ENCODE measurements at places on chromosomes 6 and 20. TPM values are rescaled to one million over a fixed set of nuclear protein-coding genes. Genes with fewer than 3 reads are reported as not detected.

- no peak for DNase-seq
Observed at GRCh38 chr6:21005816-21006570, 471.7 kb downstream of the CDKAL1 start.

GRCh38 chr6:8334113-8334512 is 101.2 kb downstream of the SLC35B3 start:
- DNase-seq: no peak

DNA sequence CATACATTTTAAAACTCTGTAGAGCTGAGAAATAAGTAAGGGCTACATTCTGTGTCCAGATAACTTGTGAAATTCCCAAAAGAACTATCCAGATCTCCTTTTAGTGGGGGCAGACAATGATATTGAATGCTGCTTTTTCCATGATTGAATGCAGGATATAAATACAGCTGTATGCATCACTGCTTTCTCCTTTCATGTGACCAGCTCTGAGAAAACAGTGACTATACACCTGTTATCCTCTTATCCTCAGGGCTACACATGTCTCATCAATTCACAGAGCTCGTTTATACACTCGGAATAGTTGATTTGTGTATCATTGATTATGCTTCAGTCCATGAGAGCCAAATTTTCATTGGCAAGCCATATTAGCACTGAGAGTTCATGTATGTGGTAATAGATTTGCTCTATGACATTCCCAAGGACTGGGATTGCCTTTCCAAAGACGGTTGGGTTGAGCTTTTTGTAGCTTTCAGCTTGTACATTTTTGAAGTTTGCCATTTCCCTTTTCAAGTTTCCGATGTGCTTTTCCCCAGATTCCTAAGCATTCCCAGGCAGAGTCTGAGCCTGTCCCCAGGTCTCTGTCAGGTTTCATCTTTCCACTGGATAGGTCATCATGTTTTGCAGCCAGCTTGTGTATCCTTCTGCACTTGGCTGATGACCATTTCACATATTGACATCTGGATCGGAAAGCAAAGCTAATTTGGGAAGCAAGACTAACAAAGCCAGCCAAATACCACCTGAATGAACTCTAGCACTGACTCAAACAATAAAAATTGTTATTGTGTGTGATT is 97.7 kb downstream of the RFX6 start:
- no peak for DNase-seq

Gene TSPO2
- total RNA-seq: not detected

- DNase-seq: no peak
Observed at GRCh38 chr6:18501663-18502013, 114.5 kb downstream of the RNF144B start.

- no peak for DNase-seq
Observed at GRCh38 chr6:138522611-138523010, 23.3 kb upstream of the NHSL1 start.

- no peak for DNase-seq
Observed at GRCh38 chr6:18496462-18496861, 109.3 kb downstream of the RNF144B start.

DNA sequence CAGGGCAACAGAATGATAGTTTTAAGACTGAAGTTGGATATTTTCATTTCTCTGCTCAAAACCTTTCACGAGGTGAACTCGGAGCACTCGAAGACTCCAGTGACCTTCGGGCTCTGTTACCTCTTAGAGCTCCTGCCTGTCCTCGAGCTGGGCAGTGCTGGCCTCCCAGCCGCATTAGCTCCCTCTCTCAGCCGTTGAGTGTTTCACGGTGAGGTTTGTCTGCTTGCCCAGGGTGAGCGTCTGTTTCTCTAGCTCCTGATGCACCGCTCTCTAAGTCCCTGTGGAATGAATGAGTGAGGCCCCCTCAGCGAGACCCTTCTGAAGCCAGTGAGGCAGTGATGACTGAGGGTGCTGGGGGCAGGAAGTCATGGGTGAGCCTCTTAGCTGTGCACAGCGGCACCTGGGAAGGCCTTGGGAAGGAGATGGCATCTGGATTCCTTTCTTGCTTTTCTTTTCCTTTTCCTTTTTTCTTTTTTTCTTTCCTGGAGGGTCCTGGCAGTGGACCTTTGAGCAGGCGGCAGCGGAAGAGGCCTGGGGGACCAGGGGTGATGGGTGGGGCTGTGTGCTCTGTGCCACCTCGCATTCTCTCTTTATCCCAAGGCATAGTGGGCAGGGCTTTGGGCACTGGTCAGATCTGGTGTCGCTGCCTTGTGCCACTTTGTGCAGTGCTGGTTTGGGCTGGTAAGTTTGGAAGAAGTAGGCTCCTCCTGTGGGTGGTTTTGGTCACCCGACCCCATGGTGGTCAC is 2.2 kb downstream of the PSMG4 start:
- DNase-seq: no peak

GRCh38 chr6:75882734-75883133 is 133.7 kb downstream of the MYO6 start:
- no peak for DNase-seq
